Thoracic aorta (tissue), 2 donors: ENCODE measurements at places on chromosomes 7 and 10. TPM values are rescaled to one million over a fixed set of nuclear protein-coding genes. Genes with fewer than 3 reads are reported as not detected.
A peak's percentile ranks its signal among the peaks of the same experiment; 100 is the strongest.

The NEURL1 gene
- total RNA-seq = 0.28 TPM

The TUBAL3 gene
- total RNA-seq = not detected

GRCh38 chr7:27212497-27213432 lies 12.9 kb upstream of the HOXA13 start:
- H3K4me3 ChIP-seq = no peak overlapping the region
- no peak for DNase-seq
- H3K27me3 ChIP-seq = peaks cover 6% of the 10 kb centered on the region
- H3K27ac ChIP-seq = no peak overlapping the region
- H3K36me3 ChIP-seq = no peaks in the 10 kb centered on the region

DNA sequence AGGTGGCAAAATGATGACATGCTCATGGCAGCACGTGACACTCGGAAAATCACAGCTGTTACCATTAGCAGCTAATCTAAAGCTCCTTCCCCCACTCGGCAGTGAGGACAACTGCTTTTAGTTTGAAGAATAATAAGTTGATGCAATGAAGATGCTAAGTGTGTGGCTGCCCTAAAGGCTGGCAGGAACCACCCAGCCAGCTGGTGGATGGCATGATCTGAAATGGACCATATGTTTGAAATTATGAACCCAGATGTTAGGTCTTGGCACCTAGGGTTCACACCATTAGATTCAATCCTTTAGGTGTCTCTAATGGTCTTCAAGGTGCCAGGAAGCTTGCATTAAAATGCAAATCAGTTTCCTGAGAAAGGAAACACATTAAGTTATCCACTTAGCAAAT lies 230.1 kb downstream of the WDR11 start:
- no peaks in the 10 kb centered on the region for H3K27me3 ChIP-seq
- H3K4me3 ChIP-seq = no peak overlapping the region
- no peak for DNase-seq
- no peak overlapping the region for H3K27ac ChIP-seq

The IFIT1 gene
- total RNA-seq = 9.0 TPM

GRCh38 chr7:47103498-47104205 lies 478.3 kb downstream of the TNS3 start:
- H3K27ac ChIP-seq = no peak overlapping the region
- no peak overlapping the region for H3K4me3 ChIP-seq
- no peaks in the 10 kb centered on the region for H3K27me3 ChIP-seq
- H3K4me1 ChIP-seq = no peaks in the 10 kb centered on the region
- H3K36me3 ChIP-seq = no peaks in the 10 kb centered on the region

GRCh38 chr7:75968561-75969001 lies 25.8 kb downstream of the TMEM120A start:
- no peaks in the 10 kb centered on the region for H3K27me3 ChIP-seq
- H3K36me3 ChIP-seq = no peaks in the 10 kb centered on the region
- no peak overlapping the region for H3K4me3 ChIP-seq
- no peak for DNase-seq

The ADCY1 gene
- 0.85 TPM for total RNA-seq

GRCh38 chr10:14822879-14823755 lies 14.7 kb downstream of the CDNF start:
- DNase-seq = no peak
- no peaks in the 10 kb centered on the region for H3K4me1 ChIP-seq
- H3K27me3 ChIP-seq = no peaks in the 10 kb centered on the region
- no peaks in the 10 kb centered on the region for H3K36me3 ChIP-seq
- H3K27ac ChIP-seq = no peak overlapping the region
- no peak overlapping the region for H3K4me3 ChIP-seq

DNA sequence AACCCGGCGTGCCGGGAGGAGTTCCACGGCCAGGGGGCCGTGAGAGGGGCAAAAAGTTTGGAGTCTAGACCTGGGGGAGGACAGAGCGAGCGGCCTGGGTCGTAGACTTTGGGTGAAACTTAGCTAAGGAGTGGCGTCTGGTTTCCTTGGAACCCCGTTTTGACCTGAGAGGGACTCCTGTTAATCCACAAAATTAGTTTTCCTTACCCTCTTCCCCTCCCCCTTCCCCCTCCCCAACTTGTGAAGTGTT lies 574 bp downstream of the MARCHF5 start:
- H3K27me3 ChIP-seq = no peaks in the 10 kb centered on the region
- DNase-seq = no peak
- H3K4me3 ChIP-seq = peak overlapping the region; percentile 96
- H3K27ac ChIP-seq = peak overlapping the region; percentile 95

- no peak for DNase-seq
- H3K36me3 ChIP-seq = no peaks in the 10 kb centered on the region
- no peak overlapping the region for H3K27ac ChIP-seq
- H3K4me1 ChIP-seq = no peaks in the 10 kb centered on the region
Observed at GRCh38 chr10:47026301-47027107, 115.3 kb downstream of the PTPN20 start.

DNA sequence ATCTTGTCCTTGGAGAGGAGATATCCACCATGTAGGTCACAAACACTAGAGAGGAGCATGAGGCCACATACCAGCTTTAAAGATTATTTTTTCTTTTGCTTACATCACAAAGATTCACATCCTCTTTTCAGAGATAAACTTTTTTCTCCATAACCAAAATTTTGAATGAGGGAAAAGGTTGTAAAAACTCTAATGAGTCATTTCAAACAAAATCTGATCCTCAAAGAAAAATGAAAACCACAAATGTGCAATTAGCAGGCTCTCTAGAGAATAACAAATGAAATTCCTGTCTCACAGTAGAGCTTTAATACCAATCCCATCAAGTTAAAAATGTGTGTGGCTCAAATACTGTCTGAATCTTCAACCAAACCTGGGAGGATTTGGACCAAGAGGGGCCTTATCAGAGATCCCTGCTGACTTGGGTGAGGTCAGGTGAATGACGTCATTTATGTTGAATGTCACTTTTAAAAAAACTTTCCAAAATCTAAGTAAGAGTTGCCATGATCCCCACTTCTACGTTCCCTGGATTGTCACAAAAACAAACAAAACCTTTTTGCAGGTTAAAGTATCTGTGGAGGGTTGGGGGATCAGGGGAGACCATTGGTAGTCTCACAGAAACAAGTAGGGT lies 261.5 kb upstream of the NPSR1 start:
- H3K4me1 ChIP-seq = no peaks in the 10 kb centered on the region
- H3K27ac ChIP-seq = no peak overlapping the region

DNA sequence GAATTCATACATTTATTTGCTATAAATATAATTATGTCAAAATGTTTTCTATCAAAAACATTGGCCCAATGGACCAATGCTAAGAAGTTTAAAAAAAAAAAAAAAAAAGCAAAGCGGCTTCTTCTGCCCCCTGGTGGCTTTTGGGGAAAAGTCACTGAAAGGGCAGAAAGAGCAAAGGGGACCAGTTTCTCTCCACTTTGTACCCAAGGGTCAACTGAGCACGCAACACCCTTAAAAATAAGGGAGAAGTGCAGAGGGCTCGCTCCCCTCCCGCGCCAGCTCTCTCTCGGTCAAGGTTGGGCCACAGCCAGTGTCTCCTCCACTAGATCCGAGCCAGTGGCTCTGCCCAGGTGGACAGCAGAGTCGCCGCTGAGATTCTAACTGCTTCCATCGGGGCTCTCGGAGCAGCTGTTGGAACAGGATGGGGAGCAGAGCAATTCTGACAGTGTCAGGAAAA lies 136.4 kb upstream of the FGFR2 start:
- H3K4me3 ChIP-seq = no peak overlapping the region
- no peaks in the 10 kb centered on the region for H3K36me3 ChIP-seq

The OR13A1 gene
- 0.85 TPM for total RNA-seq

- peaks cover 30% of the 10 kb centered on the region for H3K36me3 ChIP-seq
- no peaks in the 10 kb centered on the region for H3K4me1 ChIP-seq
- H3K27me3 ChIP-seq = no peaks in the 10 kb centered on the region
- H3K4me3 ChIP-seq = no peak overlapping the region
- no peak for DNase-seq
Observed at GRCh38 chr10:95872158-95872711, 35.5 kb upstream of the CC2D2B start.

GRCh38 chr7:135713836-135714470 lies 14.0 kb downstream of the SLC13A4 start:
- no peak for DNase-seq
- H3K27ac ChIP-seq = peak overlapping the region; percentile 82
- H3K36me3 ChIP-seq = no peaks in the 10 kb centered on the region
- no peak overlapping the region for H3K4me3 ChIP-seq
- H3K4me1 ChIP-seq = peaks cover 49% of the 10 kb centered on the region
- no peaks in the 10 kb centered on the region for H3K27me3 ChIP-seq

- no peak overlapping the region for H3K27ac ChIP-seq
- H3K27me3 ChIP-seq = no peaks in the 10 kb centered on the region
- peaks cover 18% of the 10 kb centered on the region for H3K36me3 ChIP-seq
- DNase-seq = no peak
- no peaks in the 10 kb centered on the region for H3K4me1 ChIP-seq
Observed at GRCh38 chr10:72887043-72887442, 6.5 kb upstream of the OIT3 start.

GRCh38 chr7:25429731-25430130 lies 201.4 kb upstream of the NPVF start:
- H3K27me3 ChIP-seq = no peaks in the 10 kb centered on the region
- H3K27ac ChIP-seq = peak overlapping the region; percentile 37
- H3K4me1 ChIP-seq = peaks cover 24% of the 10 kb centered on the region
- H3K36me3 ChIP-seq = no peaks in the 10 kb centered on the region
- DNase-seq = no peak

The DDC gene
- total RNA-seq = not detected

DNA sequence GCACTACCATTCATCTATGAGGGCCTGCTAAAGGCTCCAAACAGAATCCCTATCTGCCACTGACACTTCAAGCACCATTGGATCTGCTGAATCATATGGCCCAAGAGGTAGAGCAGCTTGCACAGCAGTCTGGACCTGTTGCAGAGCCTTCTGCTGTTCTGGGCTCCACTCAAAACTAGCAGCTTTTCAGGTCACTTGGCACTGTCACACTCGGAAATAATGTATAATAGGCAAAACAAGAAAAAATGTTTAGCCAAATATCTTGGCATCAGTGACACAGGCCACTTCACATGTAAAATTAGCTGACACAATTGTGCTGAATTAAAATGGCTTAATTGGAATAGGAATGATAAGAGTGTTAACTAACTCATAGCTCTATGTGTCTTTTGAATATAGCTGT lies 1182.9 kb upstream of the LRRTM3 start:
- DNase-seq = no peak
- H3K4me3 ChIP-seq = no peak overlapping the region
- H3K4me1 ChIP-seq = no peaks in the 10 kb centered on the region
- H3K36me3 ChIP-seq = no peaks in the 10 kb centered on the region
- no peaks in the 10 kb centered on the region for H3K27me3 ChIP-seq

The EFCAB10 gene
- not detected for total RNA-seq

GRCh38 chr10:12958546-12959110 lies 42.9 kb downstream of the CCDC3 start:
- peaks cover 1% of the 10 kb centered on the region for H3K36me3 ChIP-seq
- no peaks in the 10 kb centered on the region for H3K27me3 ChIP-seq

GRCh38 chr7:2102375-2102723 lies 130.4 kb downstream of the MAD1L1 start:
- no peak overlapping the region for H3K27ac ChIP-seq
- H3K27me3 ChIP-seq = no peaks in the 10 kb centered on the region
- no peaks in the 10 kb centered on the region for H3K36me3 ChIP-seq

GRCh38 chr7:31734456-31734855 lies 47.4 kb downstream of the PPP1R17 start:
- DNase-seq = no peak
- no peaks in the 10 kb centered on the region for H3K36me3 ChIP-seq
- H3K4me3 ChIP-seq = no peak overlapping the region
- no peaks in the 10 kb centered on the region for H3K4me1 ChIP-seq
- no peak overlapping the region for H3K27ac ChIP-seq
- H3K27me3 ChIP-seq = no peaks in the 10 kb centered on the region

- no peak overlapping the region for H3K27ac ChIP-seq
- H3K27me3 ChIP-seq = no peaks in the 10 kb centered on the region
- H3K4me1 ChIP-seq = peaks cover 11% of the 10 kb centered on the region
Observed at GRCh38 chr10:48779546-48780152, 95.0 kb downstream of the WDFY4 start.

The CYP3A7 gene
- not detected for total RNA-seq

The HMX3 gene
- not detected for total RNA-seq

The ATOH7 gene
- not detected for total RNA-seq

DNA sequence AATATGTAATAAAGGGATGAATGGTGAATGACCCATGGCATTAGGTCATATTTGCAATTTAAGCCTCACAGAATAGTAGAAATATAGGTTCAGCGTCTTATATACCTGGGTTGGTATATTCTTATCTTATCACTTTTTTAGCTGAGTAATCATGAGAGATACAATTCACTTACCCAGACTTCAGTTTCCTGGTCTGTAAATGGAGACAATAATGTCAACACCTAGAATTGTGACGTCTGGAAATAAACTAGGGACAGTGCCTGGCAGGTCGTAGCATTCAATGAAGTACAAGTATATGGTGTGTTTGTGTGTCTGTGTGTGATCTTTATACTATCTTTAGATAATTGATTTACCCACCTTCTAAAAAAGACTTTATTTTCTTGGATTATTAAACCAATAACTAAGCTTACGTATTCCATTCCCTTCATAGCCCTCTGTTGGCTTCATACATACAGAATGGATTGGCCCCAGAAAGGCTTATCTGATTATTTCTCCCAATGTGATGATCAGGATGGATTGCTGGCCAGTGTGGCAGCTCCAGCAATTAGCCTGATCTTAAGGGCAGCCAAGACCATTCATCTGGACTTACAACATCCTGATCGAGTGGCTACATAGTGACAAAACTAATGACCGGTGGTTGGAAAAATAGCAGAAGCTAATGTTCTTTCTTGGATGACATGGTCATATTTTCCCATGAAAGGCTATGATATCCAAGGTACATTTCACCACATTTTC lies 121.2 kb upstream of the NPVF start:
- no peaks in the 10 kb centered on the region for H3K27me3 ChIP-seq
- H3K36me3 ChIP-seq = no peaks in the 10 kb centered on the region
- H3K4me1 ChIP-seq = no peaks in the 10 kb centered on the region
- no peak for DNase-seq
- no peak overlapping the region for H3K27ac ChIP-seq

GRCh38 chr7:22488643-22489462 lies 11.1 kb downstream of the STEAP1B start:
- H3K27me3 ChIP-seq = no peaks in the 10 kb centered on the region
- H3K4me3 ChIP-seq = no peak overlapping the region
- no peaks in the 10 kb centered on the region for H3K36me3 ChIP-seq

The NEUROD6 gene
- not detected for total RNA-seq

DNA sequence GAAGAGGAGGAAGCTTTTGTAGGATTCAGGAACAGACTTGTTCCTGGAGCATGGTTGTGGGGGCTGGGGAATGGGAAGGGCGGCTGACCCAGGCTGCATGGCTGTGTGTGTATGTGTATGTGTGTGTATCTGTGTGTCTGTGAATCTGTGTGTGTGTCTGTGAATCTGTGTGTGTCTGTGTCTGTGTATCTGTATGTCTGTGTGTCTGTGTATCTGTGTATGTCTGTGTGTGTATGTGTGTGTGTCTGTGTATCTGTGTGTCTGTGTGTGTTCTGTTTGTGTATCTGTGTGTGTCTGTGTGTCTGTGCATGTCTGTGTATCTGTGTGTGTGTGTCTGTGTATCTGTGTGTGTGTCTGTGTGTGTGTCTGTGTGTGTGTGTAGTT lies 6.6 kb upstream of the STX1A start:
- H3K36me3 ChIP-seq = no peaks in the 10 kb centered on the region
- no peak for DNase-seq
- peaks cover 3% of the 10 kb centered on the region for H3K4me1 ChIP-seq
- H3K4me3 ChIP-seq = no peak overlapping the region
- H3K27ac ChIP-seq = no peak overlapping the region

GRCh38 chr10:49117376-49118070 lies 2.2 kb upstream of the VSTM4 start:
- no peaks in the 10 kb centered on the region for H3K27me3 ChIP-seq
- no peak overlapping the region for H3K4me3 ChIP-seq
- H3K4me1 ChIP-seq = peaks cover 28% of the 10 kb centered on the region

The ACSM6 gene
- not detected for total RNA-seq
